ENCODE measurements at places on chromosomes 6 and 20. TPM values are rescaled to one million over a fixed set of nuclear protein-coding genes. Genes with fewer than 3 reads are reported as not detected.

Gene ZNF318
- 7.5 TPM for polyA plus RNA-seq

Gene C20orf144
- polyA plus RNA-seq: not detected

Gene RAD21L1
- not detected for polyA plus RNA-seq

Gene BTN1A1
- polyA plus RNA-seq: not detected

Gene DEFB121
- polyA plus RNA-seq: not detected

Gene IL20RA
- polyA plus RNA-seq: 91.5 TPM

Gene WFDC2
- 4.3 TPM for polyA plus RNA-seq

Gene CTAGE9
- not detected for polyA plus RNA-seq

Gene PRSS16
- 6.3 TPM for polyA plus RNA-seq

Gene PXDC1
- polyA plus RNA-seq: not detected

Gene SCUBE3
- 2.1 TPM for polyA plus RNA-seq

Gene LPA
- not detected for polyA plus RNA-seq

Gene SNAP25
- 1,248 TPM for polyA plus RNA-seq

Gene RSPH9
- polyA plus RNA-seq: not detected

Gene TBPL1
- polyA plus RNA-seq: 156 TPM

Gene RMND1
- polyA plus RNA-seq: 23.7 TPM

Gene IRAK1BP1
- 8.1 TPM for polyA plus RNA-seq

Gene HLA-DPA1
- 0.92 TPM for polyA plus RNA-seq

Gene VSX1
- 1.5 TPM for polyA plus RNA-seq

Gene ABHD16A
- polyA plus RNA-seq: 71.0 TPM

Gene SNTA1
- 4.0 TPM for polyA plus RNA-seq

Gene ECI2
- polyA plus RNA-seq: 31.6 TPM

Gene SLC17A9
- polyA plus RNA-seq: not detected

Gene C2
- polyA plus RNA-seq: not detected

Gene GPR6
- not detected for polyA plus RNA-seq

Gene LAMA4
- polyA plus RNA-seq: 11.7 TPM

Gene C6orf118
- 3.3 TPM for polyA plus RNA-seq

Gene HLA-DOB
- not detected for polyA plus RNA-seq

Gene MATN4
- not detected for polyA plus RNA-seq

Gene FAM209B
- 0.99 TPM for polyA plus RNA-seq

Gene ANKRD60
- not detected for polyA plus RNA-seq

Gene PSMB9
- 0.32 TPM for polyA plus RNA-seq

Gene MYBL2
- polyA plus RNA-seq: not detected

Gene KHDRBS2
- 20.7 TPM for polyA plus RNA-seq

Gene CTCFL
- 0.63 TPM for polyA plus RNA-seq

Gene RFX6
- not detected for polyA plus RNA-seq

Gene COX4I2
- 1.9 TPM for polyA plus RNA-seq

Gene CST4
- not detected for polyA plus RNA-seq

Gene TEAD3
- 0.19 TPM for polyA plus RNA-seq

Gene NOTCH4
- 1.3 TPM for polyA plus RNA-seq

Gene ASIP
- not detected for polyA plus RNA-seq

Gene EPPIN
- not detected for polyA plus RNA-seq

Gene KIF13A
- 3.9 TPM for polyA plus RNA-seq

Gene SLC17A1
- polyA plus RNA-seq: not detected

Gene PROKR2
- not detected for polyA plus RNA-seq

Gene CD83
- polyA plus RNA-seq: 85.1 TPM

Gene GHRH
- polyA plus RNA-seq: not detected

Data from Purkinje cell (primary cell).